GM23248 (cell line): ENCODE measurements at places on chromosomes 1 and 21. TPM values are rescaled to one million over a fixed set of nuclear protein-coding genes. Genes with fewer than 3 reads are reported as not detected.

The CR1L gene
- total RNA-seq = not detected in 2 replicates

The ERI3 gene
- total RNA-seq = 45.5 and 51.2 TPM in 2 replicates

The MXRA8 gene
- total RNA-seq = 1,040 and 1,228 TPM in 2 replicates

DNA sequence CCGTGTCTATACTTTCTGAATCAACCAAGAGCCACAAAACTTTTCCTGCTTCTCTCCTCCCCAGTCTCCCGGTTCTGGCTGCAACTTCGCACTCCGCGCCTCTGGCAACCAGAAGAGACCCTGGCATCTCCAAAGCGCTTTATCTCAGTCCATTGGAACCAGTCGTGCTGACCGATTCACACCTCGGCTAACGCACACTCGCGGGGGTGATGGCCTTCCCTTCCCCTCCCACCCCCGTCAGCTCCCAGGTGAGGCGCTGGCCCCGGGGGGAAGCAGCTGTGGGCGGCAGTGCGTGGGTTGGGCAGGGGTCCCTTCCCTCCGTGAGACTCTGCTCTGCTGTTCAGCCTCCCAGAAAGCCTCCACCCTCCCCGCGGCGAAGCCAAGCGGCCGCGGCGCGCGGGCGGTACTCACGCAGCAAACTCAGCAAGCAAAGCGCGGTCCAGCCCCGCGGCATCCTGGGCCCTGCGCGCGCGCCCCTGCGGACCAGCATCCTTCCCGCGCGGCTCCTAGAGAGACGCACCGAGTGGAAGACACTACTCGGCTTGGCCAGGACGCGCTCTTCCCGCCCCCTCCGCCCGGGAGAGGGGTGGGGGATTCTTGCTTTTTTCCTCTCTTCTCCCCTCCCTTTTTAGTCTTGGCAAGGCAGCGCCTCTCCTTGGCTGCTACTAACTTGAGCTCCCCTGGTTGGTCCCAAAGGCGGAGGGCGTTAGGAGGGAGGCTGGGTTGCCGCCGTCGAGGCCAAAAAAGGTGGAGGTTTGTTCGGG, at the start of gene CD34:
Gene CD34, minus strand, starts transcription at position 535 of the 764 bp plus-strand sequence. Its CDS starts 45 bp downstream, at position 490.
- peak; percentile 66 for DNase-seq
- H3K4me3 ChIP-seq = peak within 1 kb of the TSS; percentile 67
- H3K36me3 ChIP-seq = no peaks in the 10 kb centered on the region
- peaks cover 19% of the 10 kb centered on the region; the same call in 1 of the 2 replicates for H3K27me3 ChIP-seq

DNA sequence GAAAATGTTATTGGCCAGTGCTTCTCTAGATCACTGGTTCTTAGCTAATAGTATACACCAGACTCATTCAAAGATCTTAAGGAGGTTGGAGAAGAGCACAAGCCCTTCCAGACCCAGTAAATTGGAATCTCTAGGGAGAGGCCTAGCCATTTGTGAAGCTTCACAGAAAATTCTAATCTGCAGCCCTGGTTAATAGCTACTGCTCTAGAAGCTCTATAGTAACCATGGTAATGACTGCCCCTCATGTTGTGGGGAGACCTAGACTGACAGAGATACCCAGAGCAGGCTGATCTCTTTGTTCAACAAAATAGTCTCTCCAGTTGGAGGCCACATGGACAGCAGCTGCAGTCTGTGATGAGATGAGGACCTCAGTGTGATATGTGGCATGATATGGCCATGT, 31.7 kb downstream of the ARID1A start:
- no peak for DNase-seq
- H3K4me3 ChIP-seq = no peak overlapping the region
- no peaks in the 10 kb centered on the region for H3K27me3 ChIP-seq
- peaks cover 55% of the 10 kb centered on the region for H3K4me1 ChIP-seq
- H3K36me3 ChIP-seq = peaks cover 20% of the 10 kb centered on the region

GRCh38 chr1:151459331-151460046, at the start of gene POGZ:
TSS of gene POGZ (minus strand) at chr1:151459494. CDS start at chr1:151442204, 17,290 bp downstream.
- no peaks in the 10 kb centered on the region for H3K36me3 ChIP-seq
- H3K4me1 ChIP-seq = peaks cover 16% of the 10 kb centered on the region
- DNase-seq = peak; percentile 98
- H3K27me3 ChIP-seq = no peaks in the 10 kb centered on the region

DNA sequence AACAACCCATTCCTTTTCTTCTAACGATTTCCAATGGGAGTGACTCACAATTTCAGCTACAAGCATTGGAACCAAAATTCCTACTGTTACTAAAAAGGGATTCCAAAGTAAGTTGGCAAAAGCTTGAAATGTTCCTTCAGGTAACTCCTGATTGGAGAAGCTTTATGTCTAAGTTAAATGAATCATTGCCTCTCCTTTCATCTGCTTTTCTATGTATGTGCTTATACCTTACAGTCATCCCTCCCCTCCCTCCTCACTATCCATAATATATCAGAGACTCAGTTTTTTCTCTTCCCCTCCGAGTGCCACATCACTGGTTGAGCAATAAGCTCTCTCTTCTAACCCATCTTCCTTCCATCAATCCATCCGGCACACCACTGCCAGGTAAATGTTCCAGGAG, 86.8 kb downstream of the TIAM1 start:
- no peaks in the 10 kb centered on the region for H3K27me3 ChIP-seq
- no peak overlapping the region for H3K27ac ChIP-seq
- H3K36me3 ChIP-seq = no peaks in the 10 kb centered on the region
- DNase-seq = no peak
